G401 (cell line): ENCODE measurements at places on chromosomes 3 and 15. TPM values are rescaled to one million over a fixed set of nuclear protein-coding genes. Genes with fewer than 3 reads are reported as not detected.

- DNase-seq, result no peak
Observed at GRCh38 chr15:64875641-64876223, 34.0 kb downstream of the PLEKHO2 start.

Gene CRABP1
- not detected in 2 replicates for total RNA-seq

Gene STAC
- total RNA-seq, result not detected in 2 replicates

- peak; percentile 65 for DNase-seq
Observed at GRCh38 chr3:194769020-194769643, 83.4 kb downstream of the FAM43A start.

DNA sequence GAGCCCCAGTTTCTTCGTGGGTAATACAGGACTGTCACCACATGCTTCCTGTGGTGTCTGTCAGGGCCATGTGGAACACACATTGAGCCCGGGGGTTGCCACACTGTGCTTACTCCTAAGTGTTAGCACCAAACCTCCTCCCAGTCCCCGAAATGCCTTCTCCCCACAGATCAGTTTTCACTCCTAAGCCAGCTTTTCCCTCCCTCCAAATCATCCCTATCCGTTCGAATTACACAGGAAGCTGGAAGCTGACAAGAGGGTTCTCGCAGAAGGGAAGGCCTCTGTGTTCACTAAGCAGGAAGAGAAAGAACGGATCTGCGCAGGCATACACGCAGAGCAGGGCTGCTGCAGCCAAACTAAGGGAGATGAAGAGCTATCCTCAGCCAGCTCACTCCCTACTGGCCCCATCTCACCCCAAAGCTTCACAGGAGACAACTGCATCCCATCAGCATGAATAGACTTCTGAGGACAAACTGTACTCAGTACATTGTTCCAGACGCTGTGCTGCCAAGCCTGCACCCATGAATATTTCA is 32.3 kb downstream of the XXYLT1 start:
- DNase-seq, result peak; percentile 11

Gene SLC15A2
- 0.07 TPM in 1 of 2 replicates, not detected in the other for total RNA-seq

DNA sequence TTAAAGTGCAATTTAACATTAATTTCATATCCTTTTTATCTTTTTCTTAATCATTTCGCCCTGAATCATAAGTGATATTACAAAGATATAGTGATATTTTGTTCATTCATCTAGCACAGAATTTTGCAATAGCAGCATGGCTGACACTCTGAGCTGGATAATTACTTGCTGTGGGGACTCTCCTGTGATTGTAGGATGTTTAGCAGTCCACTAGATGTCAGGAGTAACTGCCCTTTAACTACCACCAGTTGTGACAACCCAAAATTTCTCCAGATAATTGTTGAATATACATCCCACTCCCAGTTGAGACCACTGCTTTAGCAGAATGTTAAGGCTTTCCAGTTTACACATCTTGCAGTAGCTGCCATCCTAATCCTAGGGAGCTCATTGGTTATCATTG is 196.8 kb upstream of the MBNL1 start:
- DNase-seq, result peak; percentile 11

DNA sequence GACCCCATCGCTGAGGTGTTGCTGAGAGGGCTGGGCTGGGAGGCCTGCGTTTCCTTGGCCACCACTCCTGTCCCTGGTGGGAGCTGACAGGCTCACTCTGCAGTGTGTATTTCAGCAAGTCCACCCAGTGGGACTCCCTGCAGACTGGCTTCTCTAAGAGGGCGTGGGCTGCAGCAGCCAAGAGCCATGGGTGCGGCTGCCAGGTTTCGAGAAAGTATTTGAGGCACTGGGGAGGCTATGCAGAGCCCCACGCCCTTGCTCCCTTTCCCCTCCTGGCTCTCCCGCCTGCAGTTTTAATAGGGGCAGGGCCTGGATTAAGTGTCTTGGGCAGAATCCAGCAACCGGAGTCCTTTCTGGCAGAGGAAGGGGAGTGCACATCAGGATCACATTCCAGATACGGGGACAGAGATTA is 242.1 kb downstream of the THSD4 start:
- DNase-seq, result no peak

Gene RAB8B
- total RNA-seq, result 6.3 and 7.8 TPM in 2 replicates

DNA sequence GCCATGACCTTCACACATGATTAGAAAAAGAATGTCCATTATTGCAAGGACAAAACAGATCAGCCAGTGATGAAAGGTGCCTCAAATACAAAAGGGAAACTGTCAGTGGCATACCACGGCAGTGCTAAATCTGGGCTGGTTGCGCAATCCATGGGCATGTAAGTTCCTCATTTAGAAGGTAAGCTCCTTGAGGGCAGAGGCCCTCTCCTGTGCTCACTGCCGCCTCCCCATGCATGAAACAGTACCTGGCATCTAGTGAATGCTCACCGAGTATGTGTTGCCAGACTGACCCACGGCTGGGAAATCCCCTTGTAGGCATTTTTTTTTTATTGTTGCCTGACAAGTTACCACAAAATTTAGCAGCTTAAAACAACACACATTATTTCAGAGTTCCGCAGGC is 312.1 kb upstream of the CHRM5 start:
- DNase-seq, result no peak

GRCh38 chr3:170277833-170278580 is 55.8 kb downstream of the PRKCI start:
- DNase-seq, result no peak

- peak; percentile 44 for DNase-seq
Observed at GRCh38 chr3:79154865-79155264, 612.9 kb downstream of the ROBO1 start.

Gene SLC28A1
- not detected in 2 replicates for total RNA-seq

DNA sequence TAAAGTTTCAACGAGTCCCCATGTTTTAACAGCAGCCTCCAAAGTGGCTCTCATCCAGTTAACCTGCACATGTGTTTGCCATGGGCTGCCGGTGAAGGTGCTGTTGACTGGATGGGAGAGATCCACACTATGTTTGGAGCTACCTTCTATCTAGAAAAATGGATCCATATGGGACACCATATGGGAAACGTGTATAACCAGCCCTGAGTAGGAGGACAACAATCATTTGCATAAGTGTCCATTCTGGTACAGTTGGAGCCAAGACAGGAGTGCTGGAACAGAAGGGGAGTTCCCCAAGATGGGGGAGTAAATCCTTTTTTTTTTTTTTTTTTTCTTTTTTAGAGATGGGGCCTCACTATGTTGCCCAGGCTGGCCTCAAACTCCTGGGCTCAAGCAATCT is 36.6 kb downstream of the MKRN2 start:
- DNase-seq, result no peak

DNA sequence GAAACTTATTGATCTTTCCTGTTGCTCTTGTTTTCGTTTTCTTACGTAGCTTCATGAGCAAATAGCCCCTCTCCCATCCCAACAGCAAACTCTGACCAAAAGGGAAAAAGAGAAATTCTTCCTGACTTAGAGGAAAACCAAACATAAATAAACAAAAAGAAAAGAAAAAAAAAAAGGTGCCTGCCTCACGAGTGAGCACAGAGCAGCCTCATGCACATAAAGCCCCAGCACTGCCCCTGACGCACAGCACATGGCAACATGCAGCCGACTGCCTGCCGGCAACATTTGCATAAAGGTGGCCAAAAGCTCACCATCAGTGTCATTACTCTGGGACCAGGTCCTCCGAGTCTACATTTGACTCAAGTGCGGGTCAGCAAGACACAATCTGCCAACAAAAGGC is 6.4 kb downstream of the POC1A start:
- DNase-seq, result no peak

- DNase-seq, result no peak
Observed at GRCh38 chr3:187011915-187012314, 81.6 kb downstream of the ST6GAL1 start.

- peak; percentile 26 for DNase-seq
Observed at GRCh38 chr3:50297896-50298725, 1.1 kb downstream of the HYAL3 start.

Gene REC114
- not detected in 2 replicates for total RNA-seq

Gene CSTA
- not detected in 2 replicates for total RNA-seq

DNA sequence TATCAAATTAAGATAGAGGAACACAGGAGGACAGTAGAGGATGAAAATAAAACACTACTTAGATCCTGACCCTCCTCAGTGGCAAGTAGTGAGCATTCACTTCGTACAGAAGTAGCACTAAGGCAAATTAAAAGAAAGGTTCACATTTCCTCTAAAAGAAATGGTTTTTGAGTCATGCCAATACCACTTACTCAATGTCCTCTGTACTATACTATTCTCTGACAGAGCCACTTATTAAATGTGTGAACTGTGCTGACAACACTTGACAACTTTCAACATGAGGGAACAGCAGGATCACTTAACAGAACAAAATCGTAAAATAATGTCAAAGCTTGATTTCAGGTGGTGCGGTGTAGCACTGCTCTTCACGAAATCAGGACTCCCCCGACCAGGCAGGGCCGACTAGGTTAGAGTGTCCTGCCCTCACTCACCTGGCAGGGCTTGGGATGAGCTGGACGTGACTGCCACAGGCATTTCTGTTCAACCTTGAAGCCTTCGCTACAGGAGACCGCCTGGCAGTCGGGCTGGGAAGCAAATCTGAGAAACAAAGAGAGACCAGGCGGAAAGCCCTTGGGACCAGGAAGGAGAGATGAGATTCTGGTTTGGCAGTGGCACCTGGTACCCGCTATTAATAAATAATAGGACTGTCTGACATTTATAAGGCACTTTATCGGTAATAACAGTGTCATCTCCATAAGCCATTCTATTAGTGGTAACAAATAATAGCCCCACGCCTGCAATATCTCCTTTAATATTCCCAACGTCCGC is 611 bp upstream of the SLC27A2 start:
- peak; percentile 73 for DNase-seq

Gene BOC
- not detected in 2 replicates for total RNA-seq

Gene EEFSEC
- 14.6 and 25.1 TPM in 2 replicates for total RNA-seq

Gene VWA5B2
- 0.20 and 0.43 TPM in 2 replicates for total RNA-seq

GRCh38 chr15:49644364-49644794 is 23.5 kb downstream of the DTWD1 start:
- DNase-seq, result no peak

Gene LDHAL6B
- not detected in 2 replicates for total RNA-seq

Gene CHRNA5
- 16.4 and 33.6 TPM in 2 replicates for total RNA-seq

Gene EXOG
- total RNA-seq, result 16.6 and 18.2 TPM in 2 replicates

DNA sequence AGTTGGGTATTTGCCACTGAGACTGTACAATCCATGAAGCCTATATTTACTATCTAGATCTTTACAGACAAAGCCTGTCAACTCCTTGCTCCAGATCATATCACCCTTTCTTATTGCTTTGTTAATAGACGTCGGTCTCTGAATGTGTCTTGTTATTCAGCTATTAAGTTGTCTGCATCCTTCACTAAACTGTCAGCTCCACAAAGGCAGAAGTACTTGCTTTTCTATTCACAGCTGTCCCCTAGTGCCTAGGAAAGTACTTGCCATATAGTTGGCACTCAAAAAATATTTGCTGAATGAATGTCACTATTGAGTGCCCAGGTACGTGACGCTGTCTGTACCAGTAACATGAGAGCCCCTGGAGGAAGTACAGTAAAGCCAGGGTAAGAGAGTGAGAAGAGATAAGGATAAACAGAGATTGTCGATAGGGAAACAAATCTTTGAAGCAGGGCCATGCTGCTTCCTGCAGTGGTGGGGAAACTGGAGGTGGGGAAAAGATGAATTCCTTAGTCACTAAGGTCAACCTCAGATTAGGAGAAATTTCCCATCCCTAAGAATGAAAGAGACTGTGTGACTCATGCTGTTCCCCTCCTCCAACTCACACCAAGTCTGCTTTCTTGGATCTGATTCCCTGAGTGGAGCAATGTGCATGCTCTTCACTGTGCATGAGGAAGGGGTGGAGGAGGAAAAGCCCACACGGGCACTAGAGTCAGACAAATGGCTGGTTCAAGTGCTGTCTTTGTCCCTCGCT is 36.3 kb downstream of the PRICKLE2 start:
- no peak for DNase-seq

Gene CACNA2D2
- total RNA-seq, result 1.9 and 2.0 TPM in 2 replicates

GRCh38 chr3:29481969-29482767 is 201.3 kb downstream of the RBMS3 start:
- no peak for DNase-seq

Gene SPSB4
- 1.5 TPM in 1 of 2 replicates, not detected in the other for total RNA-seq

DNA sequence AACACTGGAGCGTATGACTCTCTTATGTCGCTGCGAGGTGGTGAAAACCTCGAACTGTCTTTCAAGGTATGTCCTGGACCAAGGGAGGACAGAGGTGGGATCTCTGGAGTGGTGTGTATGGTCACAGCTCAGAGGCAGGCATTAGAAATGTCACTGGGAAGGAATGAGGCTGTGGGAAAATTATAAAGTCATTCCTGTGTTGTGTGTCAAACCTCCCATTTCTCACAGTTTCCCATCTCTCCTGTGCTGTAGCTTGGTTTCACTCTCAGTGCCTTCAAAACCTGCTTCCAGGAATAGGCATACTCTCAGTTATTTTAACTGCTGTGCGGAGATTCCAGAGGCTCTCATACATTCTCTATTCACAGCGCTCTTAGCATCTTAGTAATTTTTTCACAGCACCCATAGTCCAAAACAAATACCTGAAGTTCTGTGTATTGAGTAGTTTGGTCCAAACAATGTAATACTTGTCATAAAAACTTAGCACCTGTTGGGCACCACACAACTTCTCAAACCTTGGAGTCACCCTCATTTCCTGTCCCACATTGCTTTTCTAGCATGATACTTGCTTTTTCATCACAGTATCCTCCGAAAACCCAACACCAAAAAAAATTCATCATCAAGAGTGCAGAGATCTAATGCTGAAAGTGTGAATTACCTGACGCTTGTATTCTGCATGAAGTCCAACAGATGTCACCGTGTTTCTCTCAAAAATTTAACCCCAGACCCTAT is 36.9 kb downstream of the GALNT15 start:
- DNase-seq, result no peak

GRCh38 chr15:25185791-25186190 is 231.0 kb downstream of the SNRPN start:
- no peak for DNase-seq

GRCh38 chr3:112740835-112741234 is 99.9 kb upstream of the CCDC80 start:
- DNase-seq, result no peak

DNA sequence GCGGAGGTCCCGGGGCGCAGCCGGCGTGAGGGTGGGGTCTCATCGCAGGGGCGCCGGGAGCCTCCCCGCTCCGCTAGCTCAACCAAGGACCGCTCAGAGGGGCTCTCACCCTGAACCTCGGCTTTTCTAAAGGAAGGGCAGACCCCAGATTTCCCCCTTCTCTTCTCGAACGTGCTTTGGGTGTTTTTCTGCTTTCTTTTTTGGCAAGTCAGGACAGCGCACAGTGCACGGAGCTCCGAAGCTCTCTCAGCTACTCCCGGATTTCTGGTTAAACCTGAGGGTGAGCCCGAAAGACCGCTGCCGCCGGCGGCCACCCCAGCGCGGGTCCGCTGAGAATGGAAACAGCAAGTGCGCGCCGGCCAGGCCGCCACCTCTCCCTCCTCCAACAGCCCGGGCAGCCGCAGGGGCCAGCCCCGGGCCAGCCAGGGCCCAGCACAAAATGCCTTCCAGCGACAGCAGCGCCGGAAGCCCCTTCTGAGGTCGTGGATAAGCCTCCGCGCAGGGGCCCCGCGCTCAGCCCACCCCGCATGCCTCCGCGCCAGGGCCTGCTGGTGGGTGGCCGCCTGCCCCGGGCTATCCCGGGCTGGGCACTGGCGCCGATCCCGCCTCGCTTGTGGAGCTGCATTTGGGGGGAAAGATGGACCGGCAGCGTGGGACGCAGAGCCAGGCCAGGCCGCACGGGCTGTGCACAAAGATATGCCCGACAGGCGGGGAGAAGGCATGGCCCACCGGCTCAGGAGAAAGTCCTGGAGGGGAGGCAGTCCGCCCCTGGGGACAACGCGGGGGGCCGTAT is 8.2 kb upstream of the OCA2 start:
- no peak for DNase-seq

Gene LRRN1
- total RNA-seq, result not detected in 2 replicates
